ENCODE measurements at places on chromosomes 12 and 14.

DNA sequence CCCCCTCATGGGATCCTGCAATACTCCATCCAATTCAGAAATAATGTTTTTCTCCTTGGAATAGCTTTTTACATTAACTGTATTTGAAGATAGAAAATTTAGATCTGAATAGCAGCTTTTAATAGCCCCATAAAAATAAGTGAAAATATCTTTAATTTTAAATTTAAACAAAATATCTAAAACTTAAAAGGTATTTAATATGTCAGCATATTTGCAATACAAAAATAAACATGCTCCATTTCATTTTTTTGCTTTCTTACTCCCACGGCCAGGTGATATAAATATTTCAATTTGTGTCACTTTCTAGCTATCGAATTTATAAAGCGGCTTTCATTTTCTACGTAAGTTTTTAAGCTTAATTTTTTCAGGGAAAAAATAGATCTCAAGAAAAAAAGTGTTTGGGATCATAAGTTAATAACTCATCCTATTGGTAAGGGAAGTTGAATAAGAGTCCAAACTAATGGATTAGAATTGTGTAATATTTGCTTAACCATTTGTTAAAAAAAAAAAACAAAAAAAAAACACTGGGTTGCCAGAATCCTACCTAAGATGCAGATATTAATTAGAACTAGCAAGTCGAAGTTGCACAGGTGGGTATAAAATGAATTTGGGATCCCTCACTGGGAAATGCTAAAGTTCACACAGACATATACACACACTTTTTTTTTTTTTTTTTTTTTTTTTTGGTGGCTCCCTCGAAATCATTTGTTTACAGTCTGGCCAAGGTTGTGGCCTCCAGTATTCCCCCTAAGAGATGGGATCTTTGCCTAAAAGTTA, 47.6 kb downstream of the PPP2R5C start:
- DNase-seq = no peak

- DNase-seq = no peak
These were observed 22.9 kb downstream of the KRT18 start for GRCh38 chr12:52971679-52972329.

- DNase-seq = no peak
These were observed 449.9 kb downstream of the DPF3 start for GRCh38 chr14:72443991-72444441.

DNA sequence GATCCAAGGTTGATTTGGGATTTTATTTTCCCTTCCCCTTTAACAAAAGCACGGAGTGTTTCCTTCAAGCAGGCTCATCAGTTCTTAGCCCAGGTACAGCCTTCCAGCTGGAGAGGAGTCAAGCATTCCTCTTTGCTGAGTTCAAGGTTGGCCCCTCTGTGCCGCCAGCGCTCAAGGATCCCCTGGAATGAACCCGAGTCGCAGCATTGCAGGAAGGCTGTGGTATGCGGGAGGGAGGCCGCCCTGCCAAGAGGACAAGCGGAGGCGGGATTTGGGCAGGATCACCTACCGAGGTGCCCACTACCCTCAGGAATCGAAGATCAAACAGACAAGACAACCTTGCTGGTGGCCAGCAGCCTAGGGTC, 53.9 kb upstream of the NCOR2 start:
- DNase-seq = no peak

GRCh38 chr14:56741325-56741724, 69.0 kb downstream of the OTX2 start:
- DNase-seq = no peak
